Calu3 (cell line): ENCODE measurements at places on chromosomes 3 and 15.

DNA sequence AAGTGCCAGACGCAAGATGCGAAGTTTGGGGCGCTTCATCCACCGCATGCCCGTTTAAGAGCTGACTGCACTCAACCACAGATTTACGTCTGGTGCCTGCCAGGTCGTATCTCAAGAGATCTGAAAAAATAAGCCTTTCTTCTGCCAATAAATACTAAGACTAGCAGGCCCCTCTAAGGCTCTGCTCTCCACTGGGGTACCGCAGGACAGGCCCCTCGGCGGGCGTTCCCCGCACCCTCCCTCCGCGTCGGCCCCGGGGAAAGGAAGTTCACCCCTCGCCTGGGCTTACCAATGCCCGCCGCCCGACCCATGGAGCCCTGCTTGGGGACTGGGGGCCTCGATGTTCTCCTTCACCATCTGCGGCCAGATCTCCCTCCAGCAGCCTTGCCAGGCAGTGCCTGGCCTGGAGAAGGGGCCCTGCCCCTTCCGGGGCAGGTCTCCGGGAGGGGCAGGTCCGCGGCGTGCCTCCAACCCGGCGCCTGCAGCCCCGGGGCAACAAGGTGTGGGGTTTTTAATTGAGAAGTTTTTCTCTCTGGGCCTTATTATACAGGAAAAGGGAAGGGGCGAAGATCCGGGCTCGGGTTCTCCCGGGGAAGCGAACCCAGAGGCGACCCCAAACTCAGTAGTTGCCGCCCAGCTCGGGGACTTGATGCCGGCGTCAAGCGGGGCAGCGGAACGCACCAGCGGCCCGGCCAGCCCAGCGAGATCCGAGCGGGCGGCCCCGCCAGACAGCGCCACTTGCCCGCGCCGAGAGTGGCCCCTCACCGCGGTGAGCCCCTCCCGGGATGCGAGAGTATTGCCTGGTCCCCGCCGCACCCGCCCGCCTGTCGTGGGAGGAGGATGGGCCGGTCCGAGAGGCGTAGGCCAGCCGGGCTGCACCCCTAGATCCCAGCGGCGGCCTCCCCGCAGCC is 735 bp downstream of the GOLGA8B start:
- peak; percentile 23 for DNase-seq

- DNase-seq, result peak; percentile 17
Observed at GRCh38 chr3:80688814-80689213, 921.0 kb upstream of the ROBO1 start.

DNA sequence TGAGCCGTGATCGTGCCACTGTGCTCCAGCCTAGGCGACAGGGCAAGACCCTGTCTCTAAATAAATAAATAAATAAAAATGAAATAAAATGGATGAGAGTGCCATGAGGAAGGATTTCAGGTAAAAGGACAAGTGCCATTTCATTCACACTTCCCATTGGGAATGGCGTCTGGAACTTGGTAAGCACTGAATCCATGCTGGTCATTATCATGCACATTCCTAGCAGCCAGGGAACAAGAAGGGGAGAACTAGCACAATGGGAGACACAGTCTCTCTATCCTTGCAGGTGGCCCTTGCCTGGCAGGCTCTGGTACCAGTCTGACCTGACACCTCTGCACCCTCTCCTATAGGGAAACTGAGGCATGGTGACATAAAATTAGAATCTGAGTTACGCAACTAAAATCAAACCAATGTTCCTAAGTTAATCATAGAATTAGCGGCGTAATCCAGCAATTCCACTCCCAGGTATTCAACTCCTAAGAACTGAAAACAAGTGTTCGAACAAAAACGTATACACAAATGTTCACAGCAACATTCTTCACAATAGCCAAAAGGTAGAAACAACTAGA is 70.8 kb upstream of the MFGE8 start:
- no peak for DNase-seq

DNA sequence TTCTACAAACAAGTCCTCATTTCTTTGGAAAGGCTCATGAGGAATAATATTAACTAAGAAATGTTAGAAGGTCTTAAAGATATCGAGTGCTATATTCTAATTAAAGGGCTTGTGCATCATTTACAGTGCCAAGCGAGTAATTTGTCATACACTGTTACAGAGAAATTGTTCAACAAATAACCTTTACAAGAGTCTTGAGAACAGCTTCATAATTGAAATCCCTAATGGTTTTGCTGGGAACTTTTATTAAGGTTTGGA is 209.5 kb downstream of the MECOM start:
- DNase-seq, result no peak

GRCh38 chr3:16119887-16120286 is 54.6 kb upstream of the GALNT15 start:
- DNase-seq, result no peak

- DNase-seq, result no peak
Observed at GRCh38 chr3:45631486-45631885, 36.9 kb downstream of the LIMD1 start.

DNA sequence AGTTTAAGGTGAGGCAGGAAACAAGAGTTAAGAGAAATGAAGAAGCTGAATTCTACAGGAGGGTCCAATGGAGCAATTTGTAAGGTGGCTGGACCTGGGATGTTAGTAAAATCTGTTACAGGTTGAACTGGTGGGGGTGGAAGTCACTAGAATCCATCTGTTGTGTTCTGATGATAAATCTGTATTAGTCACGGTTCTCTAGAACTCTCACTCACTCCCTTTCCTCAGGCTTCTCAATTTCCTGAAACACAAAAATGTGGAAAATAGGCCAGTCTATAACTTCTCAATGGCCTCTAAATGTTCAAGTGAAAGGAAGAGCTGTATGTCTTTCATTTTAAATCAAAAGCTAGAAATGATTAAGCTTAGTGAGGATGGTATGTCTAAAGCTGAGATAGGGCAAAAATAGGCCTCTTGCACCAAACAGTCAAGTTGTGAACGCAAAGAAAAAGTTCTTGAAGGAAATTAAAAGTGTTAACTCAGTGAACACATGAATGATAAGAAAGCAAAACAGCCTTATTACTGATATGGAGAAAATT is 180.2 kb upstream of the CBLB start:
- no peak for DNase-seq

GRCh38 chr3:16179771-16180736 is 5.6 kb downstream of the GALNT15 start:
- DNase-seq, result no peak

DNA sequence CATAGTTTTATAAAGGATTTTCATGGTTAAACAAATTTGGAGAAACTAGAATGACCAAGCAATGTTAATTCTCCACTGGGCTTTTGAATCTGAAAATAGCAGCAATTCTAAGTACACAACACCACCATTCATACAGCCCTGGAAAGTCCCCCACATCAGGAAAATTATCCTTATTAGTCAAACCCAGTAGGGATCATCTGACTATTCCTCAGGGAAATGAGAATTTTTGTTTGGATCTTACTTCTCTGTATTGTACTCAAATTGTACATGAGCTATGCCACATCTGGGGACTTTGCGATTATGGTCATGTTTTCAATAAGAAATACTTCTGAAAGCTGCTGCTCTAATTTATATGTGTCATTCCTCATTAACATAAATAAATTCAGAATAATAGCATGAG is 46.0 kb downstream of the RARB start:
- no peak for DNase-seq

- DNase-seq, result no peak
Observed at GRCh38 chr3:197501496-197501878, 54.3 kb downstream of the BDH1 start.

DNA sequence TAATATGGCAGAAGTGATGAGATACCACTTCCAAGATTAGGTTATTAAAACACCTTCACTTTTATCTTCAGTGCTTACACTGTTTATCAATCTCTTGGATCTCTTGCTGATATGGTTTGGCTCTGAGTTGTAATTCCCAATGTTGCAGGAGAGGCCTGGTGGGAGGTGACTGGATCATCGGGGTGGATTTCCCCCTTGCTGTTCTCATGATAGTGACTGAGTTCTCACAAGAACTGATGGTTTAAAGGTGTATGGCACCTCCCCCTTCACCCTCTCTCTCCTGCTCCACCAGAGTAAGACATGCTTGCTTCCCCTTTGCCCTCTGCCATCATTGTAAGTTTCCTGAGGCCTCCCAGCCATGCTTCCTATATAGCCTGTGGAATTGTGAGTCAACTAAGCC is 11.8 kb downstream of the GOLIM4 start:
- no peak for DNase-seq

- no peak for DNase-seq
Observed at GRCh38 chr3:37174532-37175126, at the start of gene LRRFIP2. LRRFIP2 (minus strand) TSS chr3:37174582; CDS start chr3:37148983, 25,599 bp downstream.

- no peak for DNase-seq
Observed at GRCh38 chr15:64144565-64145281, 6.8 kb upstream of the SNX22 start.

GRCh38 chr3:171190668-171191067 is 164.1 kb upstream of the SLC2A2 start:
- no peak for DNase-seq

- DNase-seq, result no peak
Observed at GRCh38 chr15:34783431-34783830, 11.9 kb downstream of the ACTC1 start.

- no peak for DNase-seq
Observed at GRCh38 chr3:135982404-135982761, 16.9 kb downstream of the PPP2R3A start.

GRCh38 chr3:56673781-56674457 is 9.1 kb downstream of the TASOR start:
- no peak for DNase-seq

- no peak for DNase-seq
Observed at GRCh38 chr3:88235102-88235501, 85.3 kb downstream of the C3orf38 start.

GRCh38 chr15:80497221-80497620 is 93.0 kb downstream of the ARNT2 start:
- no peak for DNase-seq

DNA sequence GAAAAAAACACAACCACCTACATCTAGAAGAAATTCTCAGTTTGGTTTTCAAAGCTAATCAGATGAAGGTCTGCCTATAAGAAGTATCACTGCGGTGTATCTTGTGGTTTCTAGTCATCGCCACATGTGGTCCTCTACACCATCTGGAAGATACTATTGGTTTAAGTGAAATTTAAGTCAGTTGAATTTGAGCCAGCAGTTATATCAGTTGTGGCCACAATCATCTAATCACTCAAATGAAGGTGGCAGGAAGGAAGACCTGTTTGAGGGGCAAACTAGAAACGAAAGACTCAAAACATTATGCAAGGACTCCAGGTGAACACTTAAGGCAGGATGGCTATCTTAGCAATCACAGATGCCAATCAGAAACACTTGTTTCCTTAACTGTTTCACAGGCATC is 48.7 kb downstream of the ETV5 start:
- no peak for DNase-seq

DNA sequence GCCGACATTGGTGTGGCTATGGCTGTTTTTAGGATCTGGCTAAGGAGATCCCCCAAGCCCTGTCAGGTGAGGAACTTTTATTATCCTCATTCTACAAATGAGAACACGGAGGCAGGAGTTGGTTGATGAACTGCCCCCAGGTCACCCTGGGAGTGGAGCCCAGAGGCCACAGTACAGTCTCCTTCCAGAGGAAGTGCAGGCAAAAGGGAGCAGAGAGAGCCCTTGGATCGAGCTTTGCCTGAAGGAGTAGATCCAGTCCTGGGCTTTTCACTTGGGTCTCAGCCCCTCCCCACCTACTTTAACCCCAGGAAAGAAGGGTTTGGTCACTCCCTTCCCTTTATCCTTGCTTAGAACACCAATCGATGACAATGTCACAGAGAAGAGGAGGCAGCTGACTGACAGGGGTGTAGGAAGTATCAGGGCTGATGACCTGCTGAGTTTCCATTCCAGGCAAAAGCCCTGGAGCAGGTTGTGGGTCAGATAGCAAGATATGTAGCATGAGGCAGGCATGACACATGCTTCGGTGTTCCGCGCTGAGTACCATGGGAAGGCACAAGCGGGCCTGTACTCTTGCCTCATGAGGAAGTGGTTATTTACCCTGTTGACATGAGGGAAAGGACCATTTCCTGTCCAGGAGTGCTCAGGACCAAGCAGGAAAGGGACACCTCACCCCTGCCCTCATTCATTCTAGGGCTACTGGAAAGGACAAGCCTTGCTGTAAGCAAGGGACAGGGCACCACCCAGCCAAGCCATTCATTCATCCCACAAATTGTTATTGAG is 5.8 kb upstream of the PLA2G4D start:
- DNase-seq, result no peak

DNA sequence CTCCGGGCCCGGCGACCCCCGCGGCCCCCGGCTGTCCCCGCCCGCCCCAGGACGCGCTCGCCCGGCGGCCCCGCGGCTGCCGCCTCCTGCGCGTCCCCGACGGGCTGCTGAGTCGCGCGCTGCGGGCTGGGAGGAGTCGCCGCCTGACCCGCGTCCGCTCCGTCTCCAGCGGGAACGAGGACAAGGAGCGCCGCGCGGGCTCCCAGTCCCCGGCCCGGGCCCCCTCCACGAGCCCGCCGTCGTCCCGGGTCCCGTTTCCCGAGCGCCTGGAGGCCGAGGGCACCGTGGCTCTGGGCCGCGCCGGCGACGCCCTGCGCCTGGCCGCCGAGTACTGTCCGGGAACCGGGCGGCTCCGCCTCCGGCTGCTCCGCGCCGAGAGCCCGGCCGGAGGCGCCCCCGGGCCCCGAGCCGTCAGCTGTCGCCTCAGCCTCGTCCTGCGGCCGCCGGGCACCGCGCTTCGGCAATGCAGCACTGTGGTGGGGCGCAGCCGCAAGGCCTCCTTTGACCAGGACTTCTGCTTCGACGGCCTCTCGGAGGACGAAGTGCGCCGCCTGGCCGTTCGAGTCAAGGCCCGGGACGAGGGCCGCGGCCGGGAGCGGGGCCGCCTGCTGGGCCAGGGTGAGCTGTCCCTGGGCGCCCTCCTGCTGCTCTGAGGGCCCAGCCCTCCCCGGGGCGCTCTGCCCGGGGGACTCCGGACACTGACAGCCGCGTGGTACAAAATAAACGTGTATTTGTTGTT is 1.5 kb downstream of the C2CD4A start:
- peak; percentile 77 for DNase-seq

DNA sequence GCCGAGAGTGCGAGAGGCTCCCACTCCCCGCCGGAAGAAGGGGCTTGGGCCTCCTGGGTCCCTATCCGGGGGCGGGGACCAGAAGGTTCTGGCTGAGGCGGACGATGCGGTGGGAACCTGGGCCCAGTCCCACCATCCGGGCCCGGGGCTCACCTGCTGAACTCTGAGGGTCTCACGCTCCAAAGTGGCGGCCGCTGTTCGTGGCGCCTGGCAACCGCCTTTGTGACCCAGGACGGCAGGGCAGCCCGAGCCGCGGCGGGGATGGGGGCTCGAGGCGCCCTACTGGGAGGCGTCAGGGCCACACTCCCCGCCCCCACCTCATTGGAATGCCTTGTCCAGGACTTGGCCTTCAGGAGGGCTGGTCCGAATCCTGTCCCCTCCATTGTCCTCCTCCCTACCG is at the start of gene FANCD2OS:
TSS of gene FANCD2OS (minus strand) at position 165 of the 400 bp plus-strand sequence. CDS start 3,481 bp downstream, outside the sequence.
- DNase-seq, result no peak

DNA sequence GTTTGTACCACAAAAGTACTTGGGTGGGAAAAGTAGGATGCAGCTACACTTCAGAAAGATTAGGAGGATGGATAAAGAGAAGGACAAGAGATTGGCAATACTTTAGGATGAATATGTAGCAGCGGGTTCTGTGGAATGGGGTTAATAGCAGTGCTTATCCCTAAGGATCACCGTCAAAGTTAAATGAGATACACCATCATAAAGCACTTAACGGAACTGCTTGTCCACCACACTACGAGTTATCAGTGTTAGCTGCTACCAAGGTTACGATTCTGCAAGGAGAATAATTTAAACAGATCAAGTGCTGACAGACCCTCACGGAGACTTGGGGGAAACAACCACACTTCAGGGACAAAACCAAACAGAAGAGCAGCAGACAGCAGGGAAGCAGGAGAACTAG is 963 bp downstream of the SHQ1 start:
- no peak for DNase-seq
